ENCODE measurements at places on chromosomes 1 and 21.

DNA sequence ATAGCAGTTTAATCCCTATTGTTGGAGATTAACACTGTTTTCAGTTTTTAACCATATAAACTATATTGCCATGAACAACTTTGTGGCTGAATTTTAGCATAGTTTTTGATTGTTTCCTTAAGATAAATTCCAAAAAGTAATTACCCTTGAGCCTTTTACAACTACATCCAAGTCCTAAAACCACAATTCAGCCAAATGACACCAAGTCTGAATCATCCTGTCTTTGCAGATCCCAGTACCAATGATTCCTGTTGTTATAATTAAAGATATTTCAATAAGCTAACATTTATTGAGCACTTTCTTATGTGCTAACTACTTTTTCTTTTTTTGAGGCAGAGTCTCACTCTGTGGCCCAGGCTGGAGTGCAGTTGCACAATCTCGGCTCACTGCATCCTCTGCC, 35.6 kb downstream of the IL23R start:
- DNase-seq, result no peak

DNA sequence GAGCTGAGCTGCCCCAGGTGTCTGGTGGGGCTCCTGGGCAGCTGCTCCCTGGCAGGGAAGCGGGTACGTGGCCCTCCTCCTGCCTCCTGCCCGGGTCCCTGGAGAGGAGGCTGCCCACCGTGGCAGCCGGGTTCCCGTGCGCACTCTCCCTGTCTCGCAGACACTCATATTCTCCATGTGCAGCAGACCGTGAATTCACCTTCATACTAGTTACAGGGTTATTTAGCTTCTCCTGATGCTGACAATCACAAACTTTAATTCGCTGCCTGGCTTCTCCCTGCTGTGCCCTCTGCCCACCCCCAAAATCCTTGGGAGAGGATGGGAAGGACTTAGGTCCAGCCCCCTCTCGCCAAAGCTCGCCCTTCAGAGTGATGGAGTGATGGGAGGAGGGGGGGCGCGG, 95.3 kb downstream of the CASZ1 start:
- no peak for DNase-seq

- no peak for DNase-seq
These were observed 27.2 kb upstream of the TSPAN2 start for GRCh38 chr1:115116512-115116911.

- DNase-seq, result no peak
These were observed 1143.6 kb upstream of the ADGRL2 start for GRCh38 chr1:80657044-80657643.

DNA sequence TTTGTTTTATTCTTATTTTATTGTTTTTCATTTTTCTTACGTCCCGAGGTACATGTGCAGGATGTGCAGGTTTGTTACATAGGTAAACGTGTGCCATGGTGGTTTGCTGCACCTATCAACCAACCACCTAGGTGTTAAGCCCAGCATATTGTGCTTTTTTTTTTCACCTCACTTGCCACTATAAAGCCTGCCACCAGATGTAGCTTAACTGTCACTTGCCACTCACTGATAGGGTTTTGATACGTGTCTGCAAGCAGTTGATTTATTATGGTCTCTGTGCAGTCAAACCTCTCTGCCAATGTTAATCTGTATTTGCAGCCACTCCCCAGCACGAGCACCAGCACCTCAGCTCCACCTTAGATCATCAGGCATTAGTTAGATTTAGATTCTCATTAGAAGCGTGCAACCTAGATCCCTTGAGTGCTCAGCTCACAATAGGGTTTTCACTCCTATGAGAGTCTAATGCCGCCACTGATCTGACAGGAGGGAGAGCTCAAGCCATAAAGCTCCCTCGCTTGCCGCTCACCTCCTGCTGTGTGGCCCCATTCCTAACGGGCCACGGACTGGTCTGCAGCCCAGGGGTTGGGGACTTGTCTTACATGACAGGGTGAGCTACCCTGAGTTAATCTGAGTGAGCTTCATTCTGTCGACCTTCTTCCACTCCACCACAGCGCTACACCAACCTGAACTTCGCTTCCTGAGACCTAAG, 17.9 kb upstream of the ABCG1 start:
- DNase-seq, result no peak

DNA sequence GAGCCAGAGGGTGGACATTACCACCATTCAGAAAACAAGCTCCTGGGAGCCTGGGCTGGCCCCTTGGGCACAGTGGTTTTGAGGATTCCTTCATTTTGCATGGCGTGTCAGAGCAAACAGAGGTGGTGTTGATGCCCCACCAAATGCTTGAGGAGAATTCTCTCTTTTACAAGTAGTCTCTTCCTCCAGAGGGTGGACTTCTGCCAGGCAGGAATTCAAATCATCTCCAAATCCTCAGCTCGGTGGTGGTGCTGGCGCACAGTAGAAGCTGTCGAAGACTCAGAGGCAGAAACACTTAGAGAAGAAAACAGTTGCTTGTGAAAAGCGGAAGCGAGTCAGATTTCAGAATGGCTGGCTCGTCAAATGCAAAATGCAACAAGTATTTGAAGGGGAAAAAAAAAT, 3.4 kb upstream of the CHI3L1 start:
- DNase-seq, result no peak

DNA sequence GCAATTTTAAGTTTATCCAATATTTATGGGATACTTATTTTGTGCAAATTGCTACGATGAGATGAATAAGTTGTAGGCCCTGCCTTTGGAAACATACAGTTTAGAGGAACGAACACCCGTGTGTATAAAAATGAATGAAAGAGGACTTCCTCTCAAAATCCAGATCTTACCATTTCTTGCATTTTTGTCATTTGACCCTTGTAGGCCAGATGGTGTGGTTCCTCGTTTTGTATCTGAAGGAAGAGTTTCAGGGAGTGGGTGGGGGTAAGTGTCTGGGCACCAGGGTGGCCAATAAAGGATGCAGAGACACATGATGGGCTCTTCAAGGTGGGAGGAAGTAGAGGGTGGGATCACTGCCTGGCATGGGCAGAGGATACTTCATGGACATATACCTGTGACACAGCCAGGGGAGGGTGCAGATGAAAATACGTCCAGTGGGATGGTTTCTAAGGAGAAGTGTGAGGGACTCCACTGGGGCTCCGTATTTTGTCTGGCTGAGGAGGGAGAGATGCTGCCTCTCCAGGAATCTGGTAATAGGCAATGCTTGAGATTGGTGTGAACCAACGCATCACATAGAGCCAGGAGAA, 14.4 kb downstream of the MAPKAPK2 start:
- DNase-seq, result no peak

DNA sequence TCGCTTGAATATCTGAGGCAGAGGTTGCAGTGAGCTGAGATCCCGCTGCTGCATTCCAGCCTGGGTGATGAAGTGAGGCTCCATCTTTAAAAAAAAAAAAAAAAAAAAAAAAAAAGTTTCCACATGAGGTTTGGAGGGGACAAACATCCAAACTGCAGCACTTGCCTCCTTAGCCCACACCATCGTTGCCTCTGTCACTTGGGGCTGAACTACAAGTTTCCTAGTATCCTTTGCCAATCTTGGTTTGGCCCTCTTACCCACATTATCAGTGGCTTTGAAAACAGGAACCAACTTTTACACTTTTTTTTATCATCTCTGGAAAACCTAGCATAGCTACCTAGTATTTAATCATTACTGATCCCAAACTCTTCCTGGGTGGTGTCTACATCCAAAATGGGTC, 59.2 kb downstream of the CLSTN1 start:
- no peak for DNase-seq

- no peak for DNase-seq
These were observed 25.6 kb downstream of the CDKN2C start for GRCh38 chr1:50995651-50996050.

DNA sequence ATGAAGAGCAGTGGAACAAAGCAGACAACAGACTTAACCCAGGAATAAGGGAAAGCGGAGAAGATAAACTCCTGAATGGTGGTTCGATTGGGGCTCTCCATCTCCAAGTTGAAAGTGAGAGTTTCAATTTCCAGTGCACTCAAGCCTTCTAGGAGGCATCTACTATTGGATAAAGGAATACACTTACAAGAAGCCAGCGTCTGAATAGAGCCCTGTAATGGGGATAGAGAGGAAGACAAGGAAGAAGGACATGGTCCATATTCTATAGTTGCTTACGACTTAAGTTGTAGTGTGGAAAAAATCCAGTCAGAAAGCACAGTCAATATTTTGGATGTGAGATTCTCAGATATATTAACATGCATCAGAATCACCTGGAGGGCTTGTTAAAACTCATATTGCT, at the start of gene OR6K2:
OR6K2 (minus strand) TSS at position 101 of the 400 bp plus-strand sequence; CDS start at position 101, 0 bp downstream.
- no peak for DNase-seq

DNA sequence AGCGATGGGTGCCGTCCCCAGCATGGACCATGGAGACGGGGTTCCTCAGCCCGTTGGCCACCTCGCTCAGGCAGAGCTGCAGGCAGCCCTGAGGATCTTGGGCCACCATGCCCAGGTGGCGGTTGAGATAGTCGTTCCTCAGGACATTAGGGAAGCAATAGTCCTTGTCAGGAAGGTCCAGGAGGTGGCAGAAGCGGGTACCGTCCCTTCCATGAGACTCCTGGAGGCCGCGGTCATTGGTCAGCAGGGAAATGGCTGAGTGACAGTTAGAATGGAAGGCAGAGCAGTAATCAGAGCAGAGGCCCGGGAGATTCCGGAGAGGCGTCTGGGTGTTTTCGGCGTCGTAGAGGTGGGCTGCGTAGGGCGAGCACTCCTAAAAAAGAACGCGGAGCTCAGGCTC, 4.1 kb downstream of the HHIPL2 start:
- DNase-seq, result no peak

- no peak for DNase-seq
These were observed 101.6 kb upstream of the RUNX1 start for GRCh38 chr21:35150562-35151226.

Data from left kidney (tissue), 8 donors.